ENCODE measurements at places on chromosomes 7 and 10.

DNA sequence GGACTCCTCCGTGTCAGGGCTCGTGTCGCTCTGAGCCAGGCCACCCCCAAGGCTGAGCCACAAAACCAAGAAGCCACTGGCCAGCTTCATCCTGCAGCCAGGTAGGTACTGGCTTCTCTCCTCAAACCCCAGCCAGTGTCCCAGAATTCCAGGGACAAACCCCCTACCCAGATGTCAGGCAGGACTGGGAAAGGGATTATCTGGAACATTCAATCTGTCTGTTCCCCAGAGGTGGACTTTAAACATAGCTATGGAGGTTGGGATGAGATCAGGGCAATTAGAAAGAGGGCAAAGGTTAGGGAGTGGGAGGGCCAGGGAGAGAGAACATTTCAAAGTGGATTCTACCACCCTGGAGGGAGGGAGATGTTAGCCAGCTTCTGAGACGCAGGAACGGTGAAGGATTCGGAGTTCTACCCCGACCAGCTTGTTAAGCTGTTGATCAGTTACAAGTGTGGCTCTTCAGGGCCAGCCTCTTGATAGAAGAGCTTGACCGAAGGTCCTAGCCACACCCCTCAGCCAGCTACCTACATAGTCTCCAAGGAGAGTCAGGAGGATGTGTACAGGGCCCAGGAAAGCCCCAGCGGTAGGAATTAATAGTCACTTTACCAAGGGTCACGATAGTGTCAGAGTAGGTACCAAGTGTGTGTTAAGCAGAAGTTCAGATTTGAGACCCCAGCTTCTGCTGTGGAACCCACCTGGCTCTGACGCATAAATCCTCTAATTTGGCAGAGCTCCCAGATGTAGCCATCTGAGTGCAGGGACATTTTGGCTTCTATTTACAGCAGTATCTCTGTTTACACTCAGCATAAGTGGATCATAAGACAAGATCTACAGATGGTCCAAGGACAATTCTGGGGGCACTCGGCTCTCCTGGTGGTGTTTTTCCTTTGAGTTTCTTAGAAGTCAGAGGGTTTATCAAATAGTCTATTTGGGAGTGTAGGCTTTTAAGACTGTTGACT lies at the start of gene PLA2G12B:
Gene PLA2G12B, minus strand, starts transcription at position 211 of the 959 bp plus-strand sequence. Its CDS starts 121 bp downstream, at position 90.
- DNase-seq: no peak

DNA sequence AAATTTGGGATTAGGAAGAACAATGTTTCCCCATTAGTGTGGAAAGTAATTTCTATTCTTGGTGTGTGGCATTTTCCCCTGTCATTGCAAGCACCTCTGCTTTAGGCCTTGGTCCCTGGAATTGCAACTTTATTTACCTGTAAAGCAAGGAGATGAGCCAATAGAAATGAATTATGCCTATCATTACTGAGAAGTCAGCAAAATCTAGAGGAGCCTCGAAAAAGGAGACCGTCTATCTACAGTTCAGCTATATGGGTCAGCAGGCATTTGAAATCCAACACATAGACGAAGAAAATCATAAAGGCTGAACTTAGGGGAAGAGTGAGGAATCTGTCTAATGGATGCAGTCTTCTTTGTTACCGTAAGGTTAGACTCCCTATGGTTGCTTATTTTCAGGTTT lies 161.1 kb downstream of the CCDC71L start:
- no peak for DNase-seq

- DNase-seq: no peak
Observed at GRCh38 chr7:100441641-100442535, 5.6 kb upstream of the PPP1R35 start.

GRCh38 chr10:1043532-1043995 lies 5.4 kb downstream of the IDI1 start:
- DNase-seq: no peak

DNA sequence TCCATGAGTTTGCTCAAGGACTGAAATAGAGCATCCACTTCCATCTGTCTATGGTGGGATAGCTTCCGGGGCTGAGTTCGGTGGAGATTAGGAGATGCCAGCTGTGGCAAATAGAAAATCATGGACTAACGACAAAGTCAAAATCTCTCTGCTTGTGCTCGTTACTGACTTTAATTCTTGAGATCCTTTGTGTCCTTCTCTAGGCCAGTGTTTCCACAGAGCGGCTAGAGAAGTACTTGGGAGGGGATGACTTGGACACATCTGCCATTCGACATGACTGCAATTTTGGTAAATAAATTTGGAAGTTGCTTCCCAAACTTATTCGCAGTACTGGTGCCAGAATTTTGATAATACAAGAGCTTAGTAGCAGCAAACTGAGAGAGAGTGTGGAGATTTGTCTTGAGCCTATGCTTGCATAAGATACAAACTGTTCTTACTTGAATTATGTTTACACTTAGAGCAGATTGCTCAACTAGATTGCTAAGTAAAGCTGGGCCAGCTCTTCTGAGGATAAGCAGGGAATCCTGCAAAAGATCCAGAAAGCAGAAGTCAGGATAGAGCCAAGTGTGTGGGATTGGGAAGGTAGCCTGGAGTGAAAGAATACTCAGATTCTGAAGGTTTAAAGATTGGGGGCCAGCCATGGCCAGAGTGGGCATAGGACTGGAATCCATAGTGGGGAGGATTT lies 27.6 kb downstream of the ABCC2 start:
- DNase-seq: no peak

- DNase-seq: no peak
Observed at GRCh38 chr7:6022707-6023106, 8.5 kb upstream of the ANKRD61 start.

- peak; percentile 15 for DNase-seq
Observed at GRCh38 chr7:75866489-75867389, 12.1 kb upstream of the RHBDD2 start.

GRCh38 chr7:106463851-106464611 lies 179.2 kb upstream of the NAMPT start:
- no peak for DNase-seq

GRCh38 chr10:100485801-100486495 lies 23.1 kb downstream of the WNT8B start:
- DNase-seq: no peak

GRCh38 chr10:107686095-107686494 lies 521.6 kb upstream of the SORCS1 start:
- no peak for DNase-seq

DNA sequence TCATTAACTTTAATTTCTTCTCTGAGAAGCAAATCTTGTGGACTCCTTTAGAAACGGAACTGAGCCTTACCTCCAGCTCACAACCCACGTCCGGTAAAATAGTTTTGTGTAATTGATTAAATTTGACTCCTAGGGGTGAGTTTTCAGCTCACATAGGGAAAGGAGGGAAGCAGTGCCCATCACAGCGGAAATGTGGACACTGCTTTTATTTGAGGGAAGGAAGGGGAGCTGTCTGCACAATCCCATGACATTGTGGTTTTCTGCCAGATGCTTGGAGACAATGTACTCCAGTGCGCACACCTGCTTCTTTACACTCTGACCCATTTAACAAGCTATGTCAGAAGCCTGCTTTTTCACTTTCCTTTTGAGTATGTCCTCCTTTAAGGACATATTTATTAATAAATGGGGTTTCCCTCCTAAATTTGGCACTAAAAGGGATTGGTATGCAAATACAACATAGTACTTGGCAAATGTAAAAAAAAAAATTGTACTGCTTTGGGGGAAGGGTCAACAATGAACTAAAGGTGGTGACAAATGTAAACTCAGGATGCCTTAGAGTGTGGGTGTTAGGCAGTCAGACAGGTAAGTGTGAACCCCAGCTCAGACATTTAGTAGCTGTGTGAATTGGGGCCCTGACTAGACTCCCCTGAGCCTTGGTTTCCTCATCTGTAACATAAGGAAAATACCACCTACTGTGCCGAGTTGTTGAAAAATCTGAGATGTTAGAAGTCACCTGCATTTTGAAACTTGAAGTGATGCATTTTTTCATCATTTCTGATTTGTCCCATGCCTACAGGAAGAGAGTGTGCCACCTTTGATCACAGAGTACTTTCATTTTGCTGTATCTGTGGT lies 90.2 kb upstream of the KLF6 start:
- DNase-seq: peak; percentile 74

- no peak for DNase-seq
Observed at GRCh38 chr7:40059057-40059456, 75.4 kb downstream of the MPLKIP start.

- DNase-seq: no peak
Observed at GRCh38 chr10:103718247-103718620, 137.1 kb downstream of the SH3PXD2A start.

GRCh38 chr7:101555269-101555920 lies 73.7 kb downstream of the MYL10 start:
- no peak for DNase-seq

DNA sequence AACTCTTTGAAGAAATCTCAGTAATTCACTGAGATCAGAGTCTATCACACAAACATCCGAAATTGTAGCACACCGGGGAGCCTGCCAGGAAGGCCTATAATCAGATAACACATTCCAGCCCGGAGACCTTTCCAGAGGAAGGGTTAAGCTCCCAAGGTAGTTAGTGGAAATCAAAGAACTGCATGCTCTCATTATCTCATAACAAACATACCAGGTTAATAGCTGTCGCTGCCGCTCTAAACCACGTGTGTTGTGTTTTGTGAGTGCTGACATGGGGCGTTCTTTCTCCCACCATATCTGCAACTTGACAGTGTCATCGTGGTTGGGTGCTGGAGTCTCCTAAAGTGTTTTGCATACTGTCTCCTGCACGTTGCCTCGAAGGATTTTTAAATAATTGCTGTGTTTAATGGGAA lies 120.7 kb upstream of the CARD11 start:
- DNase-seq: no peak

GRCh38 chr10:5643346-5644067 lies 22.9 kb downstream of the ASB13 start:
- no peak for DNase-seq

- no peak for DNase-seq
Observed at GRCh38 chr7:35553519-35553918, 141.4 kb downstream of the HERPUD2 start.

- no peak for DNase-seq
Observed at GRCh38 chr7:1689311-1689710, 19.2 kb downstream of the ELFN1 start.

DNA sequence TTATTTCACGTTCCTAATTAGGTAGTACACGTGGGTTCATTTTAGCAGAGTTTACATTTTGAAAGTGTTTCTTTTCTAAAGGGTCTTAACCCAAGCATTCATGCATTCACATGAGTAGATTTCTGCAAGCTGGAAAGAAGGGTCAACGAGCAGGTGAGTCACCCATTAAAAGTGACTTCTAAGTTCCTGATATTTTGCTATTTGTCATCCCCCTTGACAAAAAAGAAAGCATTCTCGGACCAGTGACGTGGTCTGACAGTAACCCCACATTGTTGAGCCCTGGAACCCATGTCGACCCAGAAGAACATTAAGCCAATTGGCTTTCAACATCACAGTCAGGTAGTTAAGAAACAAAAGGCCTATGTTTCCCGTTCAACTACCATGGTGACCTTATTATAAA lies 49.6 kb downstream of the ABCB5 start:
- DNase-seq: no peak

- DNase-seq: no peak
Observed at GRCh38 chr7:26599982-26600381, 264.4 kb downstream of the SKAP2 start.

DNA sequence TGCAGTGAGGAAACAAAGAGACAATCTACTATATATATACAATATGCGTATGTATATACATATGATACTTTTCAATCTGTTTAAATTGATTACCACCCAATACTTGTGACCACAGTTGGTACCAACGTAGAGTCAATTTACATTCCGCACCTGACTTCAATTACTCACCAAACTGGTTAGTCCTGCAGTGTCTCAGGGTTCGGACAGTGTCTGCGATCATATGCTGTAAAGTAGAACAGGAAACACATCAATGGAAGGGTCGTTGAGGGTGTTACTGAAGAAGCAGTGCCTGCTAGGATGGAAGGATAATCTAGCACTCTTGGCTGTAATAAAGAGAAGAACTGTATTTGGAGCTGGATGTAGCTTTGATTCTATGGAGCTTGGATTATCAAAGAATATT lies 179.7 kb upstream of the CDCA7L start:
- DNase-seq: no peak

DNA sequence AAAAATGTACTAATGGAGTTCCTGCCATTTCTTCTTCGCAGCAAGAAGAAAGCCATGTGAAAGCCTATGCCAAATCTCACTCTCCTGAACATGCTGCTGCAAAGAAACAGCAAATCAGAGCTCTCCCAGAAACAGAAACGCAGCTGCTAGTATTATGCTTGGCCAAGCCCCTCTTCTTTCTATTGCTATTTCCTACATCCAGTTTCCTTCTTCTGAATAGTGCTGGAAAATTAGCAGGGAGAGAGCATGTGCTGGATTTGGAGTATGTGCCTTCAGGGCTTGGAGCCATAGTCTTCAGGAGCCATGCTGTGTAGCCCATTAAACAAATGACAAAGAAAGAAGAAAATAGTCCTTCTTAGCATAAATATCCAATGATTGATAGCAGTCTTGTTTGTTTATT lies 852.0 kb upstream of the PHF14 start:
- DNase-seq: no peak

DNA sequence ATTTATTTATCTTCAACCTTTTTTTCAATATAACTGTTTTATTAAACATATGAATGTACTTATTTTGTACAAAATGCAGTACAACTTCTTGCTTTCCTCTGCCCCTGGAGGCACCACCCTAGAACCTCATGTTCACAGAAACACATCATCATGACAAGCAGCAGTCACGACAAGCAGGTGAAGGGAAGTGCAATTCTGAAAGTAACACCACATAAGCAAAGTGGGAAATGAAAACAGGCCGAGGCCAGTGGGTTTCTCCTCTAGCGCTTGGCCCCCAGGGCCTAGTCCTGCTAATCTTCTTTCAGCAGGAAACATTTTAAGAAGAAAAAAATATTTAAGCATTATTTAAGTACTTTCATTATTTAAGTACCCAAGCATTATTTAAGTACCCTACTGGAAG lies 598.1 kb downstream of the SH2D4B start:
- DNase-seq: no peak

GRCh38 chr7:79520543-79520942 lies 67.1 kb upstream of the MAGI2 start:
- DNase-seq: no peak

DNA sequence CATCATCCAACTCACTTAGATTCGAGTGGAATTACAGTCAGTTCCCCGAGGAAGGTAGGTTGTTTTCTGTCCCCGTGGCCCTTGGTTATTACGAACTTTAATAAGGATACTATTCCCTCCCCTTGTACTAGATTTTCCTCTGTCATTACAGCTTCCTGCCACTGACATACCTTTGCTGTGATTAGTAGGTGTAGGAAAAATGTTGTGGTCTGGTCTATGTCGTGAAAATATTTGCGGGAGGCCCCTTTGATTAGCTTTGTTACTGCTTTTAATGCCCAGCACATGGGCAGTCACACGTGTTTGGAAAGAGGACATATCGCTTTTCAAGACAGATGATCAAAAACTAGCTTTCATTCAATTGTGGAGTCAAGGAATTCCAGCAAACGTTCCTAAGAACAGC lies 92.2 kb downstream of the GATA3 start:
- no peak for DNase-seq

DNA sequence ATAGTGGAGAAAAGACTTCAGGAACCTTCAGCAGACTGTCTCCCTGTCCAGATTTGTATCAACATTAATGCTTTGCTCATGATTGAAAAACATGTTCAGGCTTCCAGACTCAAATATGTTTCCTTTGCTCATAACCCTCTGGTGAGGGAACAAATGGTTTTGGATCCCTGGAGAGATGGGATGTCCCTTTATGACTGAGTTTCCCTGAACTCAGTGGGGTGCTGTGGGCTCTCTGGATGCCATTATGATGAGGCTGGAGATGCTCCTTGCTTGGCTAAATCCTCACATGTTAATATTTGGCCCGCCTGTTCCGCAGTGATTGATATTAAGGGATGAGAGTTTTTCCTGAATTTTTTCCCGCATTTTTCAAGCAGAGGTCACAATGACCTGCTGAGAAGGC lies 749.4 kb downstream of the SUGCT start:
- DNase-seq: no peak

GRCh38 chr7:78562191-78562590 lies 763.6 kb downstream of the PHTF2 start:
- DNase-seq: no peak

Measured in CD8-positive, alpha-beta memory T cell (primary cell).